ENCODE measurements at places on chromosomes 7 and 10.

GRCh38 chr10:52755297-52756062 is 17.1 kb downstream of the MBL2 start:
- no peak for DNase-seq

GRCh38 chr7:25353732-25354131 is 125.4 kb upstream of the NPVF start:
- DNase-seq: no peak

GRCh38 chr10:4848356-4849041 is 22.5 kb downstream of the AKR1E2 start:
- DNase-seq: no peak

GRCh38 chr7:22016507-22016906 is 70.8 kb upstream of the CDCA7L start:
- no peak for DNase-seq

DNA sequence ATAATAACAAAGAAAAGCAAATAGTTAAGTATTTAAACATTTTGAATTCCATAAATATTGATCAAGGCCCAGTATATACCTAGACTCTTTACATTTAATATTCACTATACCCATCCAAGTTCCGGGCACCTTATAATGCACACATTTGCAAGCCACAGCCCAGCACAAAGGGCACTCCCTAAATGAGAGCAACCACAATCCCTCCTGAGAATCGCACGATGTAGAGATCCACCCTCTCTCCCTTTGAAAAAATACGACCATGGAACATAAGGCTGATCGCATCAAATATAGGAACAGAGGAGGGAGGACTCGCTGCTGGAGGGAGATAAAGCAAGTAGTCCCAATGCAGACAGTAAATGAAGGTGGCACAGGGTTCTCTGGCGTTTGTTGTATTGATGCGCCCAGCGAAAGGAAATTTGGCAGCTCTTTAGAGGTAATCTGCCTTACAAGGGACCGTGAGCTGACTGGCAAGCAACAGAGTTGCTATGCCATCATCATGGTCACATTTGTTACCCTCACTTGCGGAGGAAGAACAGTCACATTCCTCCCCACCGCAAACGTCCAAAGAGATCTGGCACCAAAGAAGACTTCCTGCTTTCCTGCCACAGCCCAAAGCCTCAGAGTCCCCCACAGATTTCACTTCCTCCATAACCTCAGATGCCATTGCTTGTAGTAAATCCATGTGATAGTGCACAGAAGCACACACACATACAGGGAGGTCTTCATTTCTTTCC is 16.1 kb upstream of the TAS2R40 start:
- no peak for DNase-seq

DNA sequence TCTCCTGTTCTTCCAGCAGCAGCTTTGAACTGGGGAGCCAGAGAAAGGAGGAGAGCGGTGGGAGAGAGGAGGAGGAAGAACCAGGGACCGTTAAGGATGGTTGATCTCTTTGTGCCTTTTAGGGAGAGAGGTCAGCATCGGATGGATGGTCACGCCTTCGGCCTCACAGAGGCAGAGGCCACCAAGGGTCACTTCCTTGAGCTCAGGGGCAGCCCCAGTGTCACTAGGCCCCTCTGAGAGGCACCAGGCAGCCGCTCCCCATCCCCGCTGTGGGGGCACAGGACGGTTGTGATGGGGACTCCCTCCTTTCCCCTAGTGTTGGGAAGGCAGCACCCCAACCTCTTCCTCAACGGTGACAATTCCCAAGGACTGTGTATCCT is 121.4 kb downstream of the DNAJB6 start:
- DNase-seq: peak; percentile 23

DNA sequence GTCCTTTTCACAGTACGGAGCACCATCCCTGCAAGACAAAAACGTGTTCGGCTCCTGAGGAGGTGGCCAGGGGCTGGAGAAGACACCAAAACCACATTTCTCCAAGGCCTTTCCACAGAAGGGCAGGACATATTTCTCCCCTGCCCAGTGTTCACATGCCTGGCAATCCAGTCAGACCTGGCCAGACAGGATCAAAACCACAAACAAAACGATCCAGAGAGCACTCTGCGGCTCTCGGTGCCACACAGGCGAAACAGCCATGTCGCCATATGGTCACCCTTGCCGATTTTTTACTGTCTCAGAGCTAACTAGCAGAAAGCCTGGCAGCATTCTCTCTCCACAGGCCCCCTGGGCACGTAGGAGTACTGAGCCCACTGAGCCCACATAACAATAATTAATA is 113.0 kb downstream of the ABLIM1 start:
- DNase-seq: no peak

DNA sequence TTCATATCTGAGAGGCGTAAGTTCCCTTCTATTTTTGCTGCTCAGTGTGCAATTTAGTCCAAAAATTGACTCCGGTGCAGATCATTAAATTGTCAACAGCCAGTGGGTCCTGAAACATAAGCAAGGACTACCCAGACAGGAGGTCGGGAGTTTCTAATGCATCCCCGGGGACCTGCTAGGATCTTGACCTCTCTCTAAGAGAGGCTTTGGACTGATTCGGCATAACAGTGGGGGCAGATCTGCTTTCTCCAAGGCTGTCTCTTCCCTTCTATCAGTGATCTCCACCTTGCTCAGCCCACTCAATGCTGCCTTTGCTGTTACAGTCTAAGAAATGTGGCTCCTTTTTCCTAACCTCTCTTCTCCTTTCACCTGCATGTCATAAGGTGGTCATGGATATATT is 199.1 kb upstream of the NRP1 start:
- no peak for DNase-seq

- DNase-seq: no peak
Measured at GRCh38 chr7:80181411-80181810, 46.8 kb downstream of the GNAI1 start.

GRCh38 chr10:97333601-97334369 is 744 bp downstream of the FRAT2 start:
- DNase-seq: no peak

DNA sequence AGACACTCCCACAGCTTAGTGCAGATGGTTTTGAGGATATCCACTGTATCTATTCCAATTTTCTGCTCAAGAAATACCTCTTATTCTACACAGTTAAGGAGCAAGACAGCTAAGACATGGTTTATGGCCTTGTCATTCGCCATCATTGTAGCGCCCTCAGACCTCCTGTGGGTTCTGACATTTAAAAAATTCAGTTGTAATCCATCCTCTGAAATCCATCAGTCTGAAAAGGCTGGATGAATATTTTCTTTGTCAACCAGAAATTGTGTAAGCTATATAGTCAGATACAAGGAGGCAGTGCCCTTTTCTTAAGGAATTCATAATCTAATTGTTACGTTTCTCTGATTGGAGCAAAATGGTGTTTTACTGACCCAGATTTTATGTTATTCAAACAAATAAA is 353.6 kb downstream of the GALNT17 start:
- no peak for DNase-seq

- no peak for DNase-seq
Measured at GRCh38 chr7:31938650-31939049, 131.6 kb downstream of the PDE1C start.

- DNase-seq: no peak
Measured at GRCh38 chr10:109915566-109915965, 7.7 kb downstream of the XPNPEP1 start.

GRCh38 chr10:43407148-43407575 is 1.8 kb downstream of the HNRNPF start:
- DNase-seq: no peak

GRCh38 chr7:70583965-70584883 is 547.7 kb upstream of the GALNT17 start:
- no peak for DNase-seq

GRCh38 chr7:121003986-121004685 is 15.6 kb downstream of the CPED1 start:
- DNase-seq: no peak

DNA sequence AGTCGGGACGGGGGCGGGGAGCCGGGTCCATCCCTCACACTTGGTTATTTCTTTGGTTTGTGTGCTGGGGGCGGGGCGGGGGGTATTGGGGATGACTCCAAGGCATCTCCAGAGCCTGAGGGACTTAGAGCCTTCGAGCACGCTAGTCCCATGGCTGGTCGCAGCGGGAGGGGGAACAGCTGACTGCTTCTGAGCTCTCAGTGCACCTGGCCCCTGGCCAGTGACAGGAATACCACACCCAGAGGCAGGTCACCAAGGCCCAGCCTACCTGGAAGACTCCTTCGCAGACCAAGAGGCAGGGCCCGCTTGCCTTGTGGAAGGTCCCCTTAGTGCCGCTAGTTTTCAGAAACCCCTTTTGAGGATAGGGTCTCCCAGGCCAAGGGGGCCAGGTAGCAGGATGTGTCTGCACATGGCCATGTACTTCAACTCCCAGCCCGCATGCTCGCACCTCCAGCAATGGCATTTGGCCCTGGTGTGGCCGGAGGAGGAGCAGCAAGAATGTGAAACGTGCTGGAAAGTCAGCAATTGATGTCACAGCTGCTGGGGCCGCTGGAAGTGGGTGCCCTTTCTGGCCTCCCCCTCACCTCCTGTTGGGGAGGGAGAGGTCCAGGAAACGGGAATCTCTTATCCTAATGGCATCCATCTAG is 40.3 kb downstream of the AGAP3 start:
- no peak for DNase-seq

- DNase-seq: no peak
Measured at GRCh38 chr7:138970952-138971351, 10.2 kb downstream of the KIAA1549 start.

DNA sequence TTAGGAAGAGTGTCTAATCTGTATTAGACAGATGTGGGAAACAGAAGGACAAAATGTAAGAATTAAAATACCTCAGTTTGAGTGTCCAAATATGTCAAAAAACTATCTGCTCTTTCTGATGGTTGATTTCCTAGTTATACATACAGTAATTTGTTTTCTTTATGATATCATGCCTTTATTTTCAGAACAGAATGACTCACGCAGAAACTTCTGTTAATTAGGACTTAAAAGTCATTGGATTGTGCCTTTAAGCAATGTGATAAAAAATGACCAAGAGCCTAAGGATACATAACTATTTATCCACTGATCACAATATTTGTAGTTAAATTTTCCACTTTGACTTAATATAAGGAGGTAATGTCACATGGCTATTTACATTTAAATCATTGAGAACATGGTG is 206.7 kb upstream of the PTPRZ1 start:
- DNase-seq: no peak

GRCh38 chr10:123146013-123146893 is 1.7 kb upstream of the HMX2 start:
- DNase-seq: no peak

GRCh38 chr10:25175527-25176420 is 973 bp downstream of the GPR158 start:
- no peak for DNase-seq

DNA sequence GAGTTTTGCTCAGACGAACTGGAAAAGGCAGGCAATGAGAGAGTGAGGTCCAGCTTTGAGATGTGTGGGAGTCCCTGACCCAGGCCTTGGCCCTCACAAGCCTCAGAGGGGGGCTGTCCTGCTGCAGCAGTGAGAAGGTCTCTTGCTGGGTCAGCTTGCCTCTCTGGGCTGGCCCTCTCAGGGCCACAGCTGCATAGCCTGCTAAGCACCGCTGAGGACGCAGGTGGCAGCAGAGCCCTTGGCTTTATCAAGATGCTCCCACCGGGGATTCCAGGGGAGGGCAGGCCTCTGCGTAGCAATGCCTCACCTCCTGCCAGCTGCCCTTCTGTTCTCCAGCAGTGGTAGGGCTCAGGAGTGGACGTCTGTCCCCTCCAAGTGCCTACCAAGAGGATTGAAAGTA is 128.7 kb downstream of the COBL start:
- DNase-seq: no peak

DNA sequence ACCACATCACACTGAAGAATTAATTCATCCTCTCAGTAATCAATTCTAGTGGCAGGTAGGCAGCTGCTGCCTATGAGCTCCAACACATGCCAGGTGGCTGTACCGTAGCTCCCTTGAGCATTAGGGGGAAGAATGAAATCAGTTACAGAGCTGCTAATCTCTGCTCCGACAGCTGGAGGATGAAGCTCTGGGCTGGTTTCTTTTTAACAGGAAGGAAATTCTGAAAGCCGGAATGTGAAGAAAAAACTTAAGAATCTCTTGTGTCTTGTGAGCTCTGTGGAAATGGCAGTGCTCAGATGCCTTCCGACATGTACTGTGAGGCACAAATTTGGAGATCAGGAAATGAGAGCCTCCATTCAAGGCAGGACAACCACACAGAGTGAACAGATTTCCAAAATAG is 2.8 kb upstream of the AHCYL2 start:
- DNase-seq: no peak

GRCh38 chr10:69215405-69216171 is 4.5 kb upstream of the HKDC1 start:
- no peak for DNase-seq

- no peak for DNase-seq
Measured at GRCh38 chr10:104617831-104618230, 23.3 kb upstream of the SORCS3 start.

GRCh38 chr10:17239345-17240085 is 11.5 kb downstream of the VIM start:
- DNase-seq: no peak

- no peak for DNase-seq
Measured at GRCh38 chr7:8597565-8597964, 164.2 kb downstream of the NXPH1 start.

DNA sequence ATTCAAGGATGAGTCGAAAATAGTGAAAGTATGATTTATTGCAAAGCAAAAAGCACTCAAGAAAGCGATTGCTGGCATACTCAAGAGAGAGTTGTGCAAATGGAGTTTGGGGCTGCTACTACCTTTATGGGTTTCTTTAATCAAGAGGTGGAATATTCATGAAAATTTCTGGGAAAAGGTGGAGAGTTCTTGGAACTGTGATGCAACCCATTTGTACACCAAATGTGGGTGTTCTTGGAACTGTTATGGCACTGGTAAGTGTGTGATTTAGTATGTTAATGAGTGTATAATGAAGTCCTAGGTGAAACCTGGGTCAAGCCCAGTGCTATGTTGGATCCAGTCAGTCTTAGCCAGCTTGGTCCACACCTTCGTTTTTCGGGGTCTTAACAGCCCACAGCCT is 3.4 kb upstream of the VOPP1 start:
- DNase-seq: no peak

DNA sequence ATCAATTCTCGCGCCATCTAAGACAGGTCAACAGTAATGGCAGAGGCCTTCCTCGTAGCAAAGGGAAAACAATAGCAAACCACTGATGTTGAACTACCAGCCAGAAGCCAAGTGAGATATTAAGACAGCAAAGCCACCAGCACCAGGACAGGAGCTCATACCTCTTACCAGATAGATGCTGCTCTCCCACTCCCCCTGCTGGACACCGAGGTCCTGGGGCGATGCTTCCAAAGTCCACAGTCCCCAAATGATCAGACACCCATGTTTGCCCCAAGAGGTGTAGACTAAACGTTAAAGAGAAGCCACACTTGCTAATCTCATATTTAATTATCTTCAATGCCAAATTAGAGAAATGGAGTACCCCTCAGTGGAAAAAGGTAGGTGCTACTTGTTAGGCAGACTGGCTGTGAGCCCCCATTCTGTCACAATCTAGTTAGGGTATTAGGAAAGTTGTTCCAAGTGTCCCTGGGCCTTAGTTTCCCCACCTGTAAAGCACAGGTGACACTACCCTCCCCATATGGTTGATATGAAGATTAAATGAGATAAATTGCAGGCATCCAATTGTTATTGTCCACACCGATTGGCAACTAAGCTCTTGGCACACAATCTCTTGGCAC is 39.9 kb downstream of the TOMM7 start:
- no peak for DNase-seq
